ENCODE measurements at places on chromosomes 5 and 9.

DNA sequence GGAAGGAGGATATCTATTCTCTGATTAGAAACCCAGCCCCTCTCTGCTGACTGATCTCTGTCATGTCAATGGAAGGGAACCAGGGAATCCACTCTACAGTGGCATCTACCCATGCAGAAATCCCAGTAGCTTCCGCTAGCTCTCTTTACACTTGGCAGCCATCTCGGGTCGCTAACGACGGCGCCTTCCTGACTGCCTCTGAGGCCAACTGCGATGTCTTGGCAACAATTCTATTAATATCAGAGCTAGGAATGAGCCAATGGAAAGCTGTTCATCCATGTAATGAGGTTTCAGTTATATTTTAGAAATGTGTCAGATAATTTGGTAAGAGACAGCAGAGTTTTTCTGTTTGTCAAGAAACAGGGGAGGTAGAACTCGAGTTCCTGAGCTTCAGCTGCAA, 67.6 kb upstream of the ATP10B start:
- no peak for DNase-seq

- no peak for DNase-seq
Measured at GRCh38 chr5:142881076-142881783, 111.1 kb downstream of the ARHGAP26 start.

GRCh38 chr9:126490871-126491567, 122.7 kb upstream of the LMX1B start:
- peak; percentile 50 for DNase-seq

GRCh38 chr5:154159343-154159742, 31.2 kb upstream of the GALNT10 start:
- DNase-seq, result no peak

DNA sequence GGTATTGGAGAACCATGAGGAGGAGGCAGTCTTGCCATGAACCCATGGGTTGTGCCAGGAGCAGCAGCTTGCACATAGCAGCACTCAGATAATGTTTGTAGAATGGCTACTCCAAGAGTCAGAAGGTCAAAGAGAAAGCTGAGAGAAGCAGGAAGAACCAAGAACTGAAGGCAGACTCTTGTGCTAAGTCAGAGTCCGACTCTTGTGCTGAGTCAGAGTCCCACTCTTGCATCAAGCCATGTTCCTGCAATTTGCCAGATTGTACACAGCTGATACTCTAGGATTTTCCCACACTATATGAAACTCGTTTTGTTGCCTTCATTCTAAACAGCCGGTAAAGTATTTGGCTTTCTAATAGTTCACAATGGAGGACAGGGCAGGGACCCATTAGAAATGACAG, 26.2 kb upstream of the HSPA9 start:
- peak; percentile 37 for DNase-seq

GRCh38 chr5:101045689-101046088, 142.6 kb upstream of the ST8SIA4 start:
- no peak for DNase-seq
